ENCODE measurements at places on chromosomes 7 and 10.

GRCh38 chr10:34721208-34721840 lies 93.8 kb downstream of the PARD3 start:
- DNase-seq: no peak

- DNase-seq: no peak
These were observed 19.8 kb downstream of the CDK1 start for GRCh38 chr10:60798031-60798430.

DNA sequence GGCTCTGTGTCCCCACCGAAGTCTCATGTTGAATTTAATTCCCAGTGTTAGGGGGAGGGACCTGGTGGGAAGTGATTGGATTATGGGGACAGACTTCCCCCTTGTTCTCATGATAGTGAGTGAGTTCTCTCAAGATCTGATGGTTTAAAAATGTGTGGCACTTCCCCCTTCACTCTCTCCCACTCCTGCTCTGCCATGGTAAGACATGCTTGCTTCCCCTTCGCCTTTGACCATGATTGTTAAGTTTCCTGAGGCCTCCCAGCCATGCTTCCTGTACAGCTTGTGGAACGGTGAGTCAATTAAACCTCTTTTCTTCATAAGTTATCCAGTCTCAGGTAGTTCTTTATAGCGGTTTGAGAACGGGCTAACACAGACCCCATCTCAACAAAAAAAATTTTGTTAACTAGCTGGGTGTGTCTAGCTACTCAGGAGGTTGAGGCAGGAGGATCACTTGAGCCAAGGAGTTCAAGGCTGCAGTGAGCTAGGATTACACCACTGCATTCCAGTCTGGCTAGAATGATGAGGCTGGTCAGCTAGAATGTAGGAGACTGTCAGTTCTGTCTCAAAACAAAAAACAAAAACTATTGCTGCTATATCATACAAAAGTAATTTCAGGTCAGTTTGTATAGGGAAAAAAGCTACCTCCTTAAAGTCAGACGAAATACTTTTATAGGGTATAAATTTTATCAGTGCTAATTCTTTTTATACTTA lies 57.7 kb downstream of the ATAD1 start:
- no peak for DNase-seq

GRCh38 chr10:60849217-60849616 lies 70.9 kb downstream of the CDK1 start:
- no peak for DNase-seq

DNA sequence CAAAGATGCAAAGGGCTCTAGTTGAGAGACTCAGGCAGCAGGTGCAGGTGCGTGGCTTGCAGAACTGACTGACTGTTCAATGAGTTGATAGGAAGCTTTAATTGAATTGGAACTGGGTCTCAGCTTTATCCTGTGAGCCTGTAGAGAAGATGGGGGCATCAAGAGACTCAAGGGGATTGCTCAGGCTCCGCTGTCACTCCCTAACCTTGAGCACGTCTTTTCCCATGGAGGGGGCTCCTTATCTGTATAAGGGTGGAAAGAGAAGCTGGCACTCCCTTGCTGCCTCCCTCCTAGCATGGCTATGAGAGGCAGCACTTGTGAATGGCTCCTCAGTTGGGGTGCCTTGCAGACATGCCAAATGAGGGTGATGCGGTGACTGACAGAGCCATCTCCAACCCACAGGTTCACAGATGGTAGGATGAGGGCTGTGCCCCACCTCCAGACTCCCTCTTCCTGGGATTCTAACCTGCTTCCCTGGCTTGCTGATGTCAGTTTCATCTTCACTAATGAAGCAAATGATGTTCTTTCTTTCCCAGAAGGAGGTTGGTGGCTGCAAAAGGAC lies 12.4 kb upstream of the PLEKHA1 start:
- no peak for DNase-seq

- no peak for DNase-seq
These were observed 99.6 kb upstream of the CCNY start for GRCh38 chr10:35236739-35237138.

GRCh38 chr7:79622781-79623180 lies 169.3 kb upstream of the MAGI2 start:
- DNase-seq: no peak

DNA sequence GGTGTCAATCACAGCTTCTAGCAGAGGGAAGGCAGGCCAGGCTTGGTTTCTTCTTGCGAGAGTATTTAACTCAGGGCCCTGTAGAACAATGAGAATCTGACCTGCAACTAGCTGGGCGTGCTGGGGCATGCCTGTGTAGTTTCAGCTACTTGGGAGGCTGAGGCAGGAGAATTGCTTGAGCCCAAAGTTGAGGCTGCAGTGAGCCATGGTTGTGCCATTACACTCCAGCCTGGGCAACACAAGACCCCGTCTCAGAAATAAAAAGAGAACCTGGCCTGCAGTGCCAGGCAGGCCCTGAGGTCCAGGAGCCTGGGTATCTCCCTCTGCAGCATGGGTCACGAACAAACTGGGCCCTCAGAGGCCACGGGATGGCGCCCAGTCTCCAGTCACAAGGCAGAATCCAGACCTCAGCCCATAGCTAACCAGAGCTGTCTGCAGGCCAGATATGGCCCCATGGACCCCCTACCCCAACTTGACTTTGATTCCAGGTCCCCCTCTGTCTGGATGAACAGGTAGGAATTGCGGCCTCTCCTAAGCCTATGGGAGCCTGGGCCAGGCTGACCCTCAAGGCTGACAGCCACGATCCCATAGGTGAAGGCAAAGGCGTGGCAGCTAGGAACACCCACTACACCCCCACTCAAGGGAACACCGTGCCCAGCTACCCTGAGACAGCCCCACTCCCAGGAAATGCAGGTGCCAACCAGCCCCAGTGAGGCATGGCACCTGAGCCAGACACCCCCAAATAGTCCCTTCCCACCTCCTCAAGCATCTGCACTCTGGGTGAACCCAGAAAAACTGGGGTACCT lies 102.7 kb upstream of the TNRC18 start:
- DNase-seq: no peak
